ENCODE measurements at places on chromosomes 7 and 10.

- DNase-seq = no peak
Observed at GRCh38 chr10:326350-326749, 191.1 kb downstream of the ZMYND11 start.

DNA sequence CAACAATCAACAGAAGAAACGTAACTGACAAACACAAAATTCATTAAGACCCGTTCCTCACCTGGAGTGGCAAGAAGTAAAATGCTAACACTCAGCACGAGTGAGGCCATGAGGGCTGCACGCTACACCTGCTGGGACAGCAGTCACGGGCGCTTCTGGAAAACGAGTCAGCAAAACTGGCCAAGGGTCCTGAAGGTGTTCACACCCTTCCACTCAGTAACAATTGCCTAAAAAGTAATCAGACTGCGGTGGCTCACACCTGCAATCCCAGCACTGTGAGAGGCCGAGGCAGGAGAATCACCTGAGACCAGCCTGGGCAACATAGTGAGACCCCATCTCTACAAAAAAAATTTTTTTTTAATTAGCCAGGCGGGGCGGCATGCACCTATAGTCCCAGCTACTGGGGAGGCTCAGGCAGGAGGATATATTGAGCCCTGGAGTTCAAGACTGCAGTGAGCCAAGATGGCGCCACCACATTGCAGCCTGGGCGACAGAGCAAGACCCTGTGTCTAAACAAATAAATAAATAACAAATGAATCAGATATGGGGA lies 199.1 kb downstream of the MAD1L1 start:
- no peak for DNase-seq

- DNase-seq = no peak
Observed at GRCh38 chr7:24052572-24053260, 231.3 kb upstream of the NPY start.

- DNase-seq = no peak
Observed at GRCh38 chr10:78378192-78378591, 344.5 kb downstream of the RPS24 start.

GRCh38 chr7:155815332-155816191 lies 3.3 kb upstream of the SHH start:
- DNase-seq = no peak

- no peak for DNase-seq
Observed at GRCh38 chr7:3957472-3958108, 656.5 kb downstream of the SDK1 start.

DNA sequence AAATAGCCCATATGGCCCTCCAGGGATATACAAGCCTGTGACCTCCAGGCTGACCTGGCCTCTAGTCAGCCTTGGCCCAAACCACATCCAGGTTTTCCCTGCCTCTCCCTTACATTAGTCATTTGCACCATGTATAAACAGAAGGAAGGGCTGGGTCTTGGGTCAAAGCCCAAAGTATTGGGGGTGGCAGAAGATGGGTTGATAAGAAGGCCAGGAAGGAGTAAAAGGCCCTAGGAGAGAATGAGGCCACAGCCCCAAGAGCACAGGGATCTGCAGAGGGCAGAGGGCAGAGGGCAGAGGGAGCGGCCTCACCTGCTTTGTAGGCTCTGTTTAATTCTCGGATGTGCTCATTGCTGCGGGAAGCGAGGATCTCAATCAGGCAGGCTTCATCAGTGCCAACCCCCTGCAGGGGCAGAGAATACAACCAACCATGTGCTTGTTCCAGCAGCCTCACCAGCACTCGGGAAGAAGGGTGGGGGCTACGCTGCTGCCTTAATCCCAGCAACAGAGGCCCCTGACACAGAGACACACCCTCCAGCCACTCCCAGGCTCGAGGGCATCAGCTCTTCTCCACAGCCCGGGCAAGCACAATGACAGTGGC lies 31.3 kb downstream of the PLAC9 start:
- no peak for DNase-seq

GRCh38 chr7:131727189-131727588 lies 170.8 kb upstream of the PODXL start:
- no peak for DNase-seq

- no peak for DNase-seq
Observed at GRCh38 chr7:2175514-2175913, 57.2 kb downstream of the MAD1L1 start.

- DNase-seq = peak; percentile 38
Observed at GRCh38 chr7:81484261-81484660, 285.6 kb downstream of the HGF start.

- peak; percentile 44 for DNase-seq
Observed at GRCh38 chr10:97685395-97685958, 1.6 kb downstream of the AVPI1 start.

DNA sequence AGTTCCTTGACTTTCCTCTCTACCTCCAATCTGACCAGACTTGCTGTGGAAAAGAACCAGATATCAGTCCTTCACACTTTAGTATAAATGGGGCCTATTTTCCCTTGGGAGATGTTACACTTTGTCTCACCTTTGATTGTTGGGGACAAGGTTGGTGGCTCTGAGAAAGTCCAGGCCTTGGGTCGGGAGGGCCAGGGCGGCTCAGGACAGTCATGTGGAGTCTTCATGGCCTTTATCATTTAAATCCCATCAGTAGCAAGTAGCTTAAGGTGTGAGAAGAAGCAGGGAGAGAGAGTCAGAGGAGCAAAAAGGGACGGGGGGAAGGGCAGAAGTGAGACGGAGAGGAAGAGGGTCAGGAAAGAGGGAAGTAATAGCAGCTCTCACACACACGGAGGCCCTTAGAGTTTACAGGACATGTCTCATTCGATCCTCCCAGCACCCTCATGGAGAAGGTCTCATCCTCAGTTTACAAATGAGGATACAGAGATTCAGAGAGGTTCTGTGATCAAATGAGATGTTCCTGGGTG lies 40.5 kb downstream of the TBATA start:
- DNase-seq = no peak

- no peak for DNase-seq
Observed at GRCh38 chr10:124529661-124530214, 68.1 kb downstream of the LHPP start.

GRCh38 chr10:71873582-71874211 lies 22.6 kb upstream of the PSAP start:
- DNase-seq = no peak

DNA sequence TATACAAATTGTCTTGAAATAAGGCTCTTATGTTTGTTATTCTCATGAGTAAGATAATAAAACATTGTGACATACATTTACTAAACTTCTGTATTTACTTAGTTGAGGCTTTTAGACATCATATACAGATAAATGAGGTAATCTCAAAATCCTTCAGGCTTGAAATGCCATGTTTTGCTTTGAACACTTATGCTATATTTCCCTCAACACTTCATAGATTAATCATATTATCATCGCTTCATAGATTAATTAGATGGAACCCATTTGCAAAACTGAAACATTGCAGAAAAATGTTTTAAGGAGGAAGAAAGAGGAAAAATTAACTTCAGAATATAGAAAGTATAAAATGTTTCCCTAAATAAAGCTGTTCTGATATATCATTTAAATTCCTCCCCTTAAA lies 165.0 kb upstream of the CNTNAP2 start:
- no peak for DNase-seq

DNA sequence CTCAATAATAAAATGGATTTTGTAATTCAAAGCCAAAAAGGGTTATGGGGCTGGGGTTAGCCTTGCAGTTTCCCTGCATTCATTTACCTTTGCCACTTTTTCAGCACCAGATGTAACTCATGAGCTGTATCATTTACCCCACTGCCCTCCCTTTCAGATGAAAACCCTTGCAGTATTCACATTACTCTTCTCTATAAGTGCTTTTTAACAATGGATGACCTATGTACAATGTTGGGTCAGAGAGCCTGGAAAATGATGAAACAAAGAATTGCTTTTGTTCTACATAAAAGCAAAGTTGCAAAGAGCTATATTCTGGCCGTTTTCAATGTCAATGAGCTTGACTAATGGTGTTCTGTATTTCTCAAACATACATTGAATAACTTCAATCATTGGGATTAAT lies 189.7 kb downstream of the TMEM26 start:
- DNase-seq = no peak

DNA sequence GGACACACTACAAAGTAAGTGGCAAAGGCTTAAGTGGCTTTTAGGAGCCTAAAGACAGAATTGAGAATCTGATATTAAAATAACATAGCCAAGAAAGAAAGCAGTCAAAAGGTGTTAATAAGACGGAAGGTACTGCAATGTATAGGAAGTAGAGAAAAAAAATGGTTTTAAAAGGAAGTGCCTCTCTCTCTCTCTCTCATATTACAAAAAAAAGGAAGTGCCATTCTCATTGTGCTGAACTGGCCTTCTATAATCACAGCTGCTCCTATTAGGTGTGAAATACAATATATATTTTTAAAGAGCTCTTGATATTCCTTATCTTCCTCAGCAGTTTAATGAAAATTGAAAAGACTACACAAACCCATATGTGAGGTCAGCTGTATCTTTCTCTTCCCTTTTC lies 199.4 kb upstream of the NPVF start:
- DNase-seq = no peak

- no peak for DNase-seq
Observed at GRCh38 chr10:121653608-121654007, 55.4 kb upstream of the FGFR2 start.

GRCh38 chr10:131947631-131948347 lies 33.9 kb downstream of the BNIP3 start:
- no peak for DNase-seq

GRCh38 chr7:46996972-46997371 lies 584.9 kb downstream of the TNS3 start:
- no peak for DNase-seq

DNA sequence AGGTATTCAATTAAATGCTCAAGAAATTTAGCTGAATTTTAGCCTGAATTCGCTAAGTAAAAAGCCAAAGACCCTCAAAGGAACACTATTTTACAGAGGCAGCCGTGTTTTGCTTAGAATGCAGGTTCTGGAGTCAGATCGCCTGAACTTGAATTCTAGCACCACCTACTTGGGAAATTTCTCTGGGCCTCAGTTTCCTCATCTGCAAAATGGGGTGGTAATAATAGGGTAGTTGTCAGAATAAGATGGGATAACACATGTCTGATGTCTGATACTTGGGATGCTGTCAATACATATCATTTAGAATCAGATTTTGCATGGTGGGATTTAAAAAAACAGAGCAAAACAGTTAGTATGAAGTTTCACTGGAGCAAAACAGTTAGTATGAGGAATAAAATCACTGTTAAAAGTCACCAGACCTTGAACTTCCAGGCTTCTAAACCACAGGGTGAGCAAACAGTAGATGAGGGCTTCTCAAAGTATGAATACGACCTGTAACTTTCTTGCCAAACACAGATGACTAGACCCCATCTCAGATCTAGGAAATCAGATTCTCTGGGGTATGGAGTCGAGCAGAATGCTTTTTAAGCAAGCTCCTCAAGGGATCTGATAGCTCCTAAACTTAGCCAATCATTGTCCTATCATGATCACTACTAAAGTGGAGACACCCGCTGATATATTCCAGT lies 75.4 kb downstream of the ATXN7L1 start:
- DNase-seq = no peak

- no peak for DNase-seq
Observed at GRCh38 chr7:19964246-19964645, 190.8 kb upstream of the TMEM196 start.

GRCh38 chr7:92739091-92739490 lies 97.3 kb downstream of the CDK6 start:
- DNase-seq = no peak

DNA sequence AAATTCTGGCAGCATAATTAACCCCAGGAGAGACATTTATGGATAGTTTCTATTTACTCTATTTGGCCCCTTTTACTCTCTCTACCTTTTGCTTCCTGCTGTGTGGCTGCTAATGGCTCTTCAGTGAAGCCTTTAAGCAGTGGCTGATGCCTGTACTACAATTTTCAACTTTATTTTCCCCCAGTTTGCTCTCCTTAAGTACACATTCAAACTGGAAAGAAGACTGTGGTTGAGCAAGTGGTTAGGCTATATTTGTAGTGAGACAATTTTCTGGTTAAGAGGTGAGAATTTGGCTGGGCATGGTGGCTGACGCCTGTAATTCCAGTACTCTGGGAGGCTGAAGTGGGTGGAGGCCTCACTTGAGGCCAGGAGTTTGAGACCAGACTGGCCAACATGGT lies 8.5 kb upstream of the RSBN1L start:
- no peak for DNase-seq

- no peak for DNase-seq
Observed at GRCh38 chr10:30861221-30861620, 170.4 kb downstream of the ZNF438 start.

DNA sequence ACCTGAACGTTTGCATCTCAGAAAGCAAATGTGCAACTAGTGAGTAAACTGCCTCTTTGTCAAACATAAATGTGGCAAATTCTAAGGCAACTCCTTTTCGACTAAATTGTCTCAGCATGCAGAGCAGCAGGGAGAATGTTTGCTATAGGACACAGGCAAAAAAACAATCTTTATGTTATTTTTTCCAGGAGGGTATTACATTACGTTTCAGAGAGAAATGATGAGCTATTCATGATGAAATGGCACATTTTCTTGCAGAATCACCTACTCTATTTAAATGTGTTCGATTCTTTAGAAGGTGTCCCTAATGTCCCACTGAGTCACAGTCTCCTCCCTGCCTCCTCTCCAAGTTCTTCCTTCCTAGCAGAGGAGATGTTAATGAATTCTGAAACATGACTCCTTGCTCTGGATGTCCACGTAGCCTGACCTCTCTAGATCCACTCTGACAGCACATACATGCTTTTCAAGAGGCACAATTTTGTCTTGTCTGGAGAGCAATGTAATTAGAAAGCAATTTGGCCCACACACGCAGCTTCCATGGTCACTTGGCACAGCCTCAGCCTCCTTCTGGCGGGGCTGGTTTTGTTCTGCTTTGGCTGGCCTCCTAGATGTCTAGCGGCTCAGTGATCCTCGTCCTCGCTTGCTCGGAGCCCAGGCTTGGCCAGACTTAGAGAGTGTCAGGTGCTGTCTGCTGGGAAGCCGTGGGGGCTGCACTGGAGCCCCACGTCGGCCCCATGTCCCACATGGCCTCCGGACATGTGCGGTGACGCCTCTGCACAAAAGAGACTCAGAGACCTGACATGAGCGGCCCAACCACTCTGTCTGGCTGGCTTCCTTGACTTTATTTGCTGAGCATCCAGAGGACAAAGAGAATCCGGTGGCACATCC lies 125.7 kb upstream of the ZNF438 start:
- DNase-seq = peak; percentile 61

GRCh38 chr7:152465119-152465387 lies 29.2 kb upstream of the KMT2C start:
- DNase-seq = no peak

- DNase-seq = no peak
Observed at GRCh38 chr7:37344886-37345579, 103.6 kb downstream of the ELMO1 start.

GRCh38 chr7:27160546-27161213 lies 4.2 kb upstream of the HOXA7 start:
- peak; percentile 78 for DNase-seq

- no peak for DNase-seq
Observed at GRCh38 chr10:46555713-46556514, 544 bp downstream of the GPRIN2 start.
